Stimulated activated CD8-positive, alpha-beta memory T cell treated with anti-CD3 and anti-CD28 coated beads, Interleukin-4, amount 100 ng/mL, for 4 hours (primary cell): ENCODE measurements at places on chromosomes 12 and 14.

DNA sequence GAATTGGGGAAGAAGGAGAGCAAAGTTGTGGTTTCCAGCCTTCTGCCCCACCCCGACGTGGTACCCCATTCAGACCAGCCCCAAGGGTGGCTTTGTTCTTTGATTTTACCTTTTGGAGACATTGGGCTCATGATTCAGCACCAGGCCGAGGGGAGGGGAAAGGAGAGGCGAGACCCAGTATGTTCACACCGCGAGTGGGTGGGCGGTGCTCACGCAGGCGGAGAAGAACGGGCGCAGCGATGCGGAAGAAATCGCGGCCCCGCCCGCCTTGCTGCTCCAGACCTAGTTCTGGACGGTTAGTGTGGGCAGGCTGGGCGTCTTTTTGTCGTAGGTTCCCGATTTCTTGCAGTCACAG lies 963 bp downstream of the ATL1 start:
- DNase-seq = peak; percentile 56

GRCh38 chr14:71319666-71320065 lies 412.4 kb downstream of the PCNX1 start:
- no peak for DNase-seq

DNA sequence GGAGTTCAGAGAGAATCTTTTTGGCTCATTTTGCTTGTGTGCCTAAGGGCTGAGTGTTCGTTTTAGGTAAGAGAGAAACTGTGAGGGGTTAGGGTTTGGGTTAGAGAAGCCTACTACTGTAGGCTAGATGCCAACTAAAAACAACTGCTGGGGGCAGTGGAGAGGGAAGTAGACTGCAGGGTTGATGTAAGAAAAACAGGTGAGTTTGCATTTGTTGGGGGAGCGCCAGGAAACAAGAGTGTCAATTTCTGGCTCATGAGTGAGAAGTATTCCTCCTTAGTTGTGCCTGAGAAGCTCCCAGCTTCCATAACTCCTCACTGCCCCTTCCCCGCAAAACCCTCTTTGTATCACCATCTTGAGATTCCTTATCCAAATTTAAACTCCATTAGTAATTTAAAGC lies 92.3 kb downstream of the DERA start:
- DNase-seq = no peak

- DNase-seq = no peak
These were observed 53.3 kb upstream of the CDKN3 start for GRCh38 chr14:54343272-54344121.

GRCh38 chr12:108341356-108341755 lies 2.2 kb upstream of the CMKLR1 start:
- DNase-seq = no peak

DNA sequence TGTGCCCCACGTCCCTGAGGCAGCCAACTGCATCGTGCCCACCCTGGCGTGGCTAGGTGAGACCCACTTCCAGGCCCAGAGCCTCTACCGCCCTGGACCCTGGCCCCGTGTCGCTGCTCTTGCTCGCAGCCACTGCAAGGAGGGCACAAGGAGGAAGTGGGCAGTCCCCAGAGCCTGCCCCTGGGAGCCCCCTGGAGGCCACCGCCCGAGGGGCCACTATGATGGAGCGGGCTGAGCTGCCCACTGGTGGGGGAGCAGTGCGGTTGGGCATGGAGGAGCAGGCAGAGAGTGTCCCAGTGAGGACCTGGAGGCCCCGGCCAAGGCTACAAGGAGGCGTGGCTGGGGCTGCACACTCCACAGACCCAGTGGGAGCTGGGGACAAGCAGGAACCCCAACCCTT lies 323.6 kb downstream of the PCNX1 start:
- no peak for DNase-seq

GRCh38 chr12:5524116-5524768 lies 92.3 kb downstream of the NTF3 start:
- no peak for DNase-seq

- no peak for DNase-seq
These were observed 49.2 kb downstream of the GALNT4 start for GRCh38 chr12:89475203-89475990.

DNA sequence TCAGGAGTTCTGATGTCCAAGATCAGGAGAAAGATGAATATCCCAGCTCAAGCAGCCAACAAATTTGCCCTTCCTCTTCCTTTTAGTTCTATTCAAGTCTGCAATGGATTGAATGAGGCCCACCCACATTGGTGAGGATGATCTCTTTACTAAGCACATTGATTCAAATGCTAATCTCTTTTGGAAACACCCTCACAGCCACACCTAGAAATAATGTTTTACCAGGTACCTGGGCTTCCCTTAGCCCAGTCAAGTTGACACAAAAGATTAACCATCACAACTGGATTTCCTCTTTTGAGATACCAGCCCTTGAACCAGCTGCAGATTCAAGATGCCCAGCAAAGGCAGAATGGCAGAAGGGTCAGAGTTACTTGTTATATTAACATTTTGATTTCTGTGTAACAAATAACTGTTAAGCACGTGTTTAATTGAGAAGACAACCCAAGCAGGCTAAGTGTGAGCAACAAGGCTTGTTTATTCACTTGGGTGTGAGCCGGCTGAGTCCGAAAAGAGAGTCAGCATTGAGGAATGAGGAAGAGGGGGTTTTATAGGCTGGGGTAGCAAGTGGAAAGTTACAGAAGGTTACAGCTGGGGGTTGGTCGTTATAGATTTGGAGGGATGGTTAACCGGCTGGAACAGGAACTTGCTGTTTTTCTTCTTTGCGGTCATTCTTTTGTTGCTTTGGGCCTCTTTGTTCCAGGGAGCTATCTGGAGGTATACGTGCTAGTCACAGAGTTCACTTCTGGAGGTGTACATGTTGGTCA lies 180.3 kb downstream of the EMP1 start:
- no peak for DNase-seq

GRCh38 chr12:68425998-68426397 lies 93.8 kb upstream of the MDM1 start:
- no peak for DNase-seq

DNA sequence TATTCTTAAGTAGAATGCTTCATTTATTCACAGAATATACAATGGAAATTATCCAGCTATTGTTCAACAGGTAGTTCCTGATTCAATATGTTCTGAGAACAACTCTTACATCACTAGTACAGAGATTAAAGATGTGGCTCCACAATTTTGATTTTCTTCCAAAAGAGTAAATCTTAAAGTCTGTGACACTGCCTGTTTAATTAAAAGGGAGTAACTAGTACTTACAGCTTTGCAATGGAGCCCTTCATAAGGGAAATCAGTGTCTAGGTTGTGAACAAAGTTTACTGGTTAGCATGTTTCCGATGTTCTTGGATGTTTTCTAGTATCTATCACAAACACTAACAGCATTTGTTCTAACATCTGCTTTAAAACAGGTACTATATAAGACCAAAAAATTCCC lies 30.8 kb downstream of the MIA2 start:
- no peak for DNase-seq

- no peak for DNase-seq
These were observed 103.7 kb upstream of the MAX start for GRCh38 chr14:65206078-65206447.

GRCh38 chr14:63155511-63156185 lies 48.6 kb upstream of the RHOJ start:
- DNase-seq = no peak

DNA sequence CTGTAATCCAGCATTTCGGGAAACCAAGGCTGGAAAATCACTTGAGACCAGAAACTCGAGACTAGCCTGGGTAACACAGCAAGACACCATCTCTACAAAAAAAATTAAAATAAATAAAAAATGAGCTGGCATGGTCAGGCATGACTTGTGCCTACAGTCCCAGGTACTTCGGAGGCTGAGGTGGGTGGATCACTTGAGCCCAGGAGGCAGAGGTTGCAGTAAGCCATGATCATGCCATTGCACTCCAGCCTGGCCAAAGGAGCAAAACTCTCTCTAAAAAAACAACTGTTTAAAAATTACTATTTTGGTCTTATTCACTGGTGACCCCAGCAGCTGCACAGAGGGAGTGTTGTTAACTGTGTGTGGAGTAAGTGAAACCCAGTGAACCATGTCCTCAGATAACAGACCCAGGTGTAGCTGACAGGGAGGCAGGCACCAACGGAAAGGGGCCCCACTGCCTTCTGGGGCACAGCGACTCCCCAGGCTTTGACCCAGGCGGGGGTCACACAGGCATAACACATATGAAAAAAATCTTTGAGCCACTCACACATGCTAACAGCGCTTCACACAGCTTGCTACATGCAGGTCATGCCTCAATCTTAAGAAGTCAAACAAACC lies 12.1 kb downstream of the DDX54 start:
- no peak for DNase-seq

- DNase-seq = no peak
These were observed 198.6 kb upstream of the DIO3 start for GRCh38 chr14:101362529-101363260.

DNA sequence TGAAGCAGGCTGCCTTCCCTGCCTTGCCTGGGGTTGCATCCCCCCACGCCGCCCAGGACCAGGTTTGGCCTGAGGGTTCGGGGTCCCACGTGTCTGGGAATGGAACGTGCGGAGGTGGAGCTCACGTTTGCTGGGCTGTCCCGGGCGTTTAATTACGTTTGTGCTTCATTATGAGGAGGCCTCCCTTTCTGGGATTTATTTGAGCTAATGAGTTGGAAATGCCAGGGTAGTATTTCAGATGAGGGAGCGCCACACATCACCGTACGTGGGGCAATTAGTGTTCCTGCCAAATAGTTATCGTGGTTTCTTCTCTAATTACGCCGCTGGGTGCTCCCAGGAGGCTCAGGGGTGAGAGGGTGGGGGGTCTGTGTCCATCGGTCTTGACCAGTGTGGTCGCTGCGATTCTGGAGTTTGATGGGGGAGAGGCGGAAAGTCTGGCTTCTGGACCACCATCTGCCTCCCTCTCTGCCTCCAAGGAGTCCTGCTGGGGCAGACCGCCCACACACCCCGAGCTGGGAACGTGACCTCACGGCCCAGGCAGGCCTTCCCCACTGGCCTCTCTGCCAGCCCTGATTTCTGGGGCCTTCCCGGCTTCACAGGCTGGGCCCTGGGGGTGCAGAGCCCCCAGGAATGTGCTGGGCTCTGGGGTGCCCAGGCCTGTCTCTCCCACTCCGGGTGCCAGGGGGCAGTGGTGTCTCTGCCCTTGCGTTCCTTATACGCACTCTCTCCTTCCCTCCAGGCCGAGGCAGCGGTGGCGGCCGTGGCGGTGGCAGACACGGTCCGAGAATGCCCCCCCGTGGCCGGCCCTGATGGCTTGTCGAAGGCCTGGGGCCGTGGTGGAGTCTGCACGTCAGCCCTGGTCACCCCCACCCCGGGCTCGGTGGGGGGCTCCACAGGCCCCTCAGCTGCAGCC lies 18.9 kb downstream of the KIF26A start:
- DNase-seq = no peak

DNA sequence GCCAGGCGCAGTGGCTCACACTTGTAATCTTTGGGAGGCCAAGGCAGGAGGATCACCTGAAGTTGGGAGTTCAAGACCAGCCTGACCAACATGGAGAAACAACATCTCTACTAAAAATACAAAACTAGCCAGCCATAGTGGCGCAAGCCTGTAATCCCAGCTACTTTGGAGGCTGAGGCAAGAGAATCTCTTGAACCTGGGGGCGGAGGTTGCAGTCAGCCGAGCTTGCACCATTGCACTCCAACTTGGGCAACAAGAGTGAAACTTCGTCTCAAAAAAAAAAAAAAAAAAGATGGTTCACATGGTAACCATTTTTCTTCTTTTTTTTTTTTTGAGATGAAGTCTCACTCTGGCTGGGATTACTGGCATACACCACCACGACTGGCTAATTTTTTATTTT lies 35.3 kb downstream of the SLC2A14 start:
- no peak for DNase-seq

DNA sequence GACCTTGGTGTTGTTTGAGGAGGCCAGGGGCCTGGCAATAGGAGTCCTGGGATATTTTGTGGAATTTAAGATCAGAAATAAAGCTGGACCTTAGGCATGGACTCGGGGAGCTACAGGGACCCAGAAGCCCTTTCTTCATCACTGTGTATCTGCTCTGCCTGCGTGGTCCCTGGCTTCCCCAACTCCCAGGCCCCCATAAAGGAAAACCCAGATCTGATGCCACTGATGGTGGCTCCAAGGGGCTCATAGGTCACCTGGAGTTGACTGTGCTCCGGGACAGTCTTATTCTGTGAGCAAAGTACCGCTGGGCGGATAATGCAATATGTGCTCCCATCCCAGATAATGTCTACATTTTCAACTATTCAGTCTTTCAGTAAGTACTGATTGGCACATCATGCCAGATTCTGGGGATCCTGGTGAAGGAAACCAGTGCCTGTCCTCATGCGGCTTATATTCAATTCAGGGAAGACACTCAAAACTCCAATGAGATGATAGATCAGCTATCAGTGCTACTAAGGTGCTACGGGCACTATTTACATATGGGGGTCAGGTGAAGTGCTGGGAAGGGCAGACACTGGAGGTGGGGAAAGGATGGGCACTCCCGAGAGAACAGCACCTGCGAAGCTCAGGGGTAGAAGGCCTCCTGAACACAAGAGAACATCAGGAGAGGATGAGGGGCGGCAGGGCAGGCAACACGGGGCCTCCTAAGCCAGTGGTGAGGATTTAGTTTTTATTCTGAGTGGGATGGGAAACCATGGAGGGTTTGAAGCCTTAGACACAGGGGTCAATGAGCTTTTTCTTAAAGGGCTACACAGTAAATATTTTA lies 5.5 kb upstream of the SELPLG start:
- DNase-seq = no peak
